Stimulated activated CD4-positive, alpha-beta T cell treated with anti-CD3 and anti-CD28 coated beads, Interleukin-15, amount 100 ng/mL, for 1 hour (primary cell): ENCODE measurements at places on chromosomes 2 and 18.

DNA sequence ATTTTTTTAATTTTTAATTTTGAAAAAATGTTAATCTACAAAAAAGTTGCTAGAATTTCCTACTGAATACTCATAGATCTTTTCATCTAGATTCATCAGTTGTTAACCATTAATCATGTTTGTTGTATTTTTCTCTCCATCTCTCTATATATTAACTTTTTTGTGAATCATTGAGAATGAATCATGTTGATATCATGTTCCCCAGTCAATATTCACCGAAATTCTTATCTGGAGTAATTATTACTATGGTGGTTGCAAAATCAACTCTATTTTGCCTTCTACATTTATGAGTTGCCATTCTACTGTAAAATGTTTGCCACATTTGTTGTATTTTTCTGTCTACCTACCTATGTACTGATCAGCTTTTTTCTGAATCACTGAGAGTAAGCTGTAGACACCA is 154.0 kb downstream of the SPP2 start:
- no peak for DNase-seq

DNA sequence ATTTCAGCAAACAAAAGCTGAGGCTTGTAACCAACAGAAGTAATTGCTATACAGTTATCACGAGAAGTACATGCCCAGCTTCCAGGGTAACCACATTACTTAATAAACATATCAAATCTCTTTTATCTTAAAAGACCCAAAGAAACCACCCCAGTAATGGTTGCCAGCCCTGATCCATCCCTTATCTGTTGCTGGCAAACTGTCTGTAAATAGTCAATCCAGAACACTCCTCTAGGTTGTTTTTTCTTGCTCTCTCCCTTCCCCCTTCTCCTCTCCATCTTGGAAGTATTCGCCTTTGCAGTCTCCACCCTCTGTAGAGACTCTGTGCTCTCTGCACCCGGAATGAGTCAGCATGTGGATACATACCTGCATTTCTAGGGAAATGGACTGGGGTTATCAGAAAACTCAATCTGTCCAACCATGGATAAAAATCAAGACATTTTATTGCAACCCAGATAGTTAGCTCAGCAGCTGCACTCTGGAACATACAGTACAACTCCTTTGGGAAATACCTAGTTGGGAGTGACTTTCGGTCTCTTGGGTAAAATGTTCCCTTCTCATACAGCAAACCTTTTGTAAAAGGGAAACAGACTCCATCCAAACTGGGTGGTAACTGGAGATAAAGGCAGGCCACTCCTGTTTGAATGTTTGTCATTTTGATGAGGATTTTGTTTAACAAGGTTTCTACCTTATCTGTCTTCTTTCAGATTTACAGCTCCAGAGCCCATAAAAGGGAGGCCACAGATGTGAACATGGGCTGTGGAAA is 123.5 kb upstream of the FOSL2 start:
- no peak for DNase-seq

DNA sequence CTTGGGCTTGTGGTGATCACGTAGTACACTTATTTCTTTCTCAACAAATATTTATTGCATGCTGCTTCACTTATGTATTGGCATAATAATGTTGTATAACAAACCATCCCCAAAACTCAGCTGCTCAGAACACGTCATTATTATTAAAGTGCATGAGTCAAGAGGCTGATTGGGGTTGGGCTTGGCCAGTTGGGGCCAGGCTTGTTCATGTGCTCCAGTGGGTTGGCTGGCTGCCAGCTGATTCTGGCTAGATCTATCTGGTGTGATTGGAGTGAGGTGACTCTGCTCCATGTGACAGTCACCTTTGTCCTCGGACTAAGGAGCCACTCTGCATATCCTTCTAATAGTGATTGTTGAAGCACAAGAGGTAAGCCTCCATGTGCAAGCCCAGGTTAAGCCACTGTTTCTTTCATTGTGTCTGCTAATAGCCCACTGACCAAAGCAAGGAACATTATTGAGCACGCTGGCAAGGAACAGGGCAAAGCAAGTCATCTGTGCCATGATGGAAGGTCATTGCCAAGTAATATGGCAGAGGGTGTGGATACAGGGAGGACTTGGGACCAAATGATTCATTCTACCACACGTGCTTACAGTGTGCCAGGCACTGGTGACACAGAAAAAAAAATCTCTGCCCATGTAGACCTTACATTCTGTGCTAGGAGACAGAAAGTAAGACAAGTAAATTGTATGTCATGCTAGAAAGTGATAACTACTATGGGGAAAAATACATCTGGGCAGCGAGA is 63.3 kb upstream of the TMEM182 start:
- no peak for DNase-seq

DNA sequence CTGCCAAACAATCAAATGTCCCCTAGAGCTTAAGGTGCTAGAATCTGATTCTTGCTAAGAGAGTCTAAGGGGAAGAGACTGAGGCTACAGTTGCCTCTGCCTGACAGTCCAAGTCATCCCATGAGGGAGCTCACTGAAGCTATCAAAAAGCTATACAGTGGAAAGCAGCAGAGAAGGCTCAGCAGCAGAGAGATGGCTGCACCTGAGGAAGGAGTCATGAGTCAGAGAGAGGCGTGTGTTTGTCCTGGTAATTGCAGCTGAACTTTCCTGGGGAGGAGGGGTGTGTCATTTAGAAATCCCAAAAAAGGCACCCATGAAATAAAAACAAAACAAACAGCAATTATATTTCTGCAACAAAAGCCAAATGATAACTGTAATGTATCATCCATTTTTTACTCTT is 305.2 kb upstream of the UBE2E3 start:
- DNase-seq = no peak

GRCh38 chr2:205041472-205042130 is 496.3 kb downstream of the PARD3B start:
- no peak for DNase-seq

- DNase-seq = no peak
Measured at GRCh38 chr2:211391189-211391567, 834.8 kb downstream of the CPS1 start.

DNA sequence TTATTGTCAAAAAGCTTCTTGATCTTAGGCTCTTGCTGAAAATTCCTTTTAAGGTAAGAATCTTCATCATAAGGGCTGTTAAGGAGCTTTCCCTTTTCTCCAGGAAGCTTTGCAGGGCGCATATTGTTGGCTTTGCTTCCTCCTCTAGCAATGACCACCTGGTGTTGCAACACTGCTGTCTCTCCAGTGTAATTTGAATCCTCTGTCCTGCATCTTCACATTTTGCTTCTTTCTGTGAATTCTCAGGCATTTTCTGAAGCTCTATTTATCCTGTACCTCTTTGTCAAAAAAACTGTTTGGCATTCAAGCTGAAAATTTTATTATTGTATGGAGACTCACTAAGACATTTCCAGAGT is 533.1 kb upstream of the CHAC2 start:
- DNase-seq = no peak

- DNase-seq = no peak
Measured at GRCh38 chr18:45324495-45325113, 290.7 kb upstream of the SLC14A2 start.

- no peak for DNase-seq
Measured at GRCh38 chr2:157922336-157922735, 46.2 kb upstream of the ACVR1 start.

DNA sequence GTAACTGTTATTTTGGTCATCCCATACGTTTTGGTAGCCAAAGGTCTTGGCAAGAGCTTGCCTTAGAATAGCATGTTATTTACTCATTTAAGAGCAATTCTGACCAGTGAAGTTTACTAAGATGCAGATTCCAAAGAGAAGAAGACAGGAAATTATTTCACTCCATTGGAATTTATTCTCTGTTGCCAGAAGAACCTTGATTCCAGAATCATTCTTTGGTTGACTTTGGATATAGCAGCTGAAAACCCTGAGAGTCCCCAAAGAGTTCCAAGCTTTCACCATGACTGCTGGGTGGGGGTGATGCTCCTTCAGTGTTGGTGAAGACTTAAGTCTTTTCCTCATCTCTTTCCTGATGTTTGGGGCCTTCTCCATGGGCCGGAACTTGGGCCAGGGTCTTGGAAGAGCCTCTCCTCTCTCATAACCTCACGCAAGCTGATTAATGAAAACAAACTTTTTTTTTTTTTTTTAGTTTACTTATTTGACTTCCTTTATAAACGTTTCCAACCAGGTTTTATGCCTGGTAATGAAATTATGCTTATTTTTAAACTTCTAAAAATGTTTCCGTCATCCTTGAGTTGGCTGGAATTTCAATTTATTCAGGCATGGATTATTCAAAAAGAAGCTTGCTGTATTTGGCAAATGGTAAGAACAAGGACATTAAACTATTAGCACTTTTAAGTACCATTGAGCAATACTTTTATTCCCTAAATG is 192.0 kb downstream of the MTX2 start:
- no peak for DNase-seq

GRCh38 chr2:181305301-181306123 is 151.7 kb upstream of the ITGA4 start:
- DNase-seq = no peak

DNA sequence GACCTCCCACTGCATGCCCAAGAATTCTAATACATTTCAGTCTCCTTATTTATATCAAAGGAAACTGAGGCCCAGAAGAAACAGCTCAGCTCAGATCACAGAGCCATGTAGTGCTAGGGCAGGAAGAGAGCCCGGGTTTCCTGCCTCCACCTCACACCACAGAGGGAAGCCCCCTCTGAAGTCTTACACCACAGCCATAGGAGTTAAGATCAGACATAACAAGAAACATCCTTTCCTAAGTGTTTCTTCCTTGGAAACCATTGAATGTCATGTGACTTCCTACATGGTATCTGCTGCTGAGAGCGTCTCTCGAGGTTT is 102.1 kb downstream of the MTCL1 start:
- DNase-seq = no peak

DNA sequence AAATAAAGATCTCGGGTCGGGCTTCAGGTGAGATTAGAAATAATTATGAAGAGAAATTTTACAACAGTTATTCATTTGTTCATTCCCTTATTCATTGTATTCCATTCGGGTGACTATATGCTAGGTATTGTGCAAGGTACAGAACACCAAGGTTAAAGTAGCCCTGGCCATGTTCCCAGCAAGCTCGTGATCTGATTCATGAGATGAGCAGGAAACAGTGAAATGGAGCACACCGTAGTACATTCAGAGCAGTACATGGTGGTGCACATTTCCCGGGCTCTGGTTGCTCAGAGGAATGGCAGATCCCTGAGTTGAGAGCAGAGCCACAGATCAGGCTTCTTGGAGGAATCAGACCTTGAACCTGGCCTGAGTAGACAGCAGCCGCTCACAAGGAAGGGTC is 87.7 kb downstream of the PRKRA start:
- no peak for DNase-seq
